ENCODE measurements at places on chromosomes 4 and X.
A peak's percentile ranks its signal among the peaks of the same experiment; 100 is the strongest.

GRCh38 chrX:9349572-9350494, 115.0 kb upstream of the TBL1X start:
- no peak for DNase-seq

- no peak for DNase-seq
These were observed 66.2 kb downstream of the EGF start for GRCh38 chr4:109978704-109979454.

GRCh38 chr4:168515222-168516011, 18.6 kb downstream of the PALLD start:
- no peak for DNase-seq

- no peak for DNase-seq
These were observed 133.9 kb downstream of the AFAP1 start for GRCh38 chr4:7805533-7806337.

DNA sequence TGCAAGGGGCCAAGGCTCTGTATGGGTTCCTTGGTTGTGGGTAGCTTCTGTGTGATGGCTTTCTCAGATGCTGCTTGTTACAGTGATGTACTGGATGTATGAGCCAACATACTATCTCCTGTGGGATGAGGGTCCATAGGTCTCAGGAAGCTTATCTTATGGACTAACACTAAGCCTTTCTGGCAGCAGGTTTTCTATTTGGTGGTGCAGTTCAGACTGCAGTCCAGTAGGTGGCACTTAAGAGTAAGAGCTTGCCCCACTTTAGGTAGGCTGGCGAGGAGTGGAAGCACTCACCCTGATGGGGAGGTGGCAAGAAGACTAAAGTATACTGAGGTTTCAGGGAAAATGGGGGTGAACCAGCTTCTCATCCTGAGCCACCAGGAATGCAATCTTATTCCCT, 306.7 kb upstream of the MAOA start:
- DNase-seq: peak; percentile 46

DNA sequence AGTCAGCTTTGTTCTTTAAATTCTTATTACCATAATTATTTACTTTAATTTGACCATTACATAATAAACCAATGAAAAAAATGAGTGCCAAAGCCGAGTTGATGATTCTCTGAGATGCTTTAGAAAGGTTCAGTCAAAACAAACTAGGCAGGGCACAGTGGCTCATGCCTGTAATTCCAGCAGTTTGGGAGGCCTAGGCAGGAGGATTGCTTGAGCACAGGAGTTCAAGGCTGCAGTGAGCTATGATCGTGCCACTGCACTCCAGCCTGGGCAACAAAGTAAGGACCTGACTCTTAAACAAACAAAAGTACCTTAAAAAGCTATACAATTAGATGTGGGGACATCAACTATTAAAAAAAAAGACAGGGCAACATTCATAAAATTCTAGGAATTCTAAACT, 75.0 kb downstream of the AFAP1 start:
- DNase-seq: no peak

DNA sequence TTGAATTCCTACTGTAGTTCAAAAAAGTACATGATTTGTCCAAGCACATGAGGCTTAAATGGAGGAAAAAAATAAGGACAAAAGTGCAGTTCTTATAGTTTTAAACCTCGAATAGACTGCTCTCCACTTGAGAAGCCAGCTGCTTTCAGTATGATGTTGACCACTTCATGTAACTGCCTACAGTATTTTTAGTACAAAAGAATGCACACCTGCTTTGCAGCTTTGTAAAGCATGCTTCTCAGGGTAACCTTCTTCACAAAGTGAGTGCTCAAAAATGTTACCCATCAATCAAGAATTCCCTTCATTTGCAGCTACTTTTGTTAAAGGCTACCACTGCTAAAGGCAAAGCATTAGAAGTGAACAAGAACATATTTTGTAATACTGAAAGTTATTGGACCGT, 83.4 kb upstream of the FAM47B start:
- DNase-seq: no peak

GRCh38 chr4:77433418-77433733, 172.2 kb upstream of the CXCL13 start:
- peak; percentile 30 for DNase-seq

- no peak for DNase-seq
These were observed 19.3 kb upstream of the DUSP9 start for GRCh38 chrX:153627675-153628111.

DNA sequence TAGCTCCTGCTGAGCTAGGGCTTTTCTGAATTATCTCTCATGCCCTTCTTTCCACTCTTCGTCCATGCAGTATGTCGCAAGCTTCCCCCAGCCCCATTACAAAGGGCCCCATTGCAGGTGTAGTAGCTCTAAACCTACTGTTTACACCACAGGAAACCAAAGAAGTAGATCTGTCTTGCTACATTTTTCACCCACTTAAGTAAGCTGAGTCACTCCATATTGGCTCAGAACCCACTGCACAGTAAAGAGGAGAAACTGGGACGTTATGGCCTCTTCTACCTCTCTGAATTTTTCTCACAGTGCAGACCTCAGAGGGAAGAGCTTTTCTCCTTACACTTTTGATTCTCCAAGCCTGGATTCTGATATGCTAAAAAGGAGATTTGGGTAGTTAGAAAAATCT, 200.2 kb downstream of the SMARCA1 start:
- no peak for DNase-seq

DNA sequence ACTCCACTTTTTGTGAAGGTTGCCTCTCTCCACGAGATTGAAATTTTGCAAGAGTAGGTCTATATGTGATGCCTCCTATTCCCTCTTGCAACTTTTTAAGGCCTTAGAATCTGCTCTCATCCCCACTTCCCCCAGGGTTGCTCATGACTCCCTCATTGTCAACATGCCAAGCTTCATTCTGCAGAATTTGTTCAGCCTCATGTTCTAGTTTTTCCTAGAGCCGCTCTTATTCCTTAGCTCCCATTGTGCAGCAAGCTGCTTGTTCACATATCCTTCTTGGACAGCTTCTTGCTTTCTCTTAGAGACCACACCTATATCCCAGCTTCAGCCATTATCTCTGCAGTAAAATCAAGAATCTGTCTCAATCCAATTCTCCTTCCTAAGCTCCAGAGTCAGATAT, 82.4 kb downstream of the CNGA2 start:
- no peak for DNase-seq

- no peak for DNase-seq
These were observed 1538.2 kb downstream of the TECRL start for GRCh38 chr4:62871078-62871477.

GRCh38 chr4:107640197-107640596, 79.8 kb downstream of the PAPSS1 start:
- DNase-seq: no peak

DNA sequence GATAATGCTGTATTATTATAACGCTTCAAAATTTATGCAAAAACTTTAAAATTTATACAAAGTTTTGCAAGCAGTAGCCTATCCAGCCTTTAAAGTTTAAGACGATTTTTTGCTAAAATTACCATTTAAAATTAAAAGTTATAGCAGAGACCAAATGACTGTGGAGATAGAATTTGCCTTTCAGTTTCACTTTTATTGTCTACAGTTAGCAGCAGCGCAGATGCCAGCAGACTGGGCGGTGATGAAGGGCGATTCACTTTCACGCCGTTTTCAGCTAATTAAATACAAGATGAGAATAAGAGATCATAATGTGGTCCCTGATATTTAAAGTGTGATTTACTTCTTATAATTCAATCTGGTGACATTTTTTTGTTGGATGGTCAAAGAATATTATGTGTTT, 1381.5 kb upstream of the ADGRL3 start:
- peak; percentile 0 for DNase-seq

DNA sequence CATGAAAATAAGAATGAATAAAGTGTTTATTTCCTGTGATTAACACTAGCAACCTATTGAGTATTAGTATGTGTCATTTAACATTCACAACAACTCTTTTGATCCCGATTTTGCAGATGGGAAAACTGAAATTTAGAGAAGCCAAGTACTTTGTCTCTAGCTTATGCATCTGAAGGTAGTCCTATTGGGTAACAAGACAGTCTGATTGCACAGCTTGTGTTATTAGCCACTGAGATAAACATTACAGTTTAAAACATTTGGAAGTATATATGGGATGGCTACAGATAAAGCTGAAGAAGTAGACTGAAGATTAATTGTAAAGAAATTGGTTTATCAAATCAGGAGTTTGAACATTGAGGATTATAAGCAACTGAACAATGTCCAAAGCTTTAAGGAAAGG, 99.6 kb upstream of the PDE5A start:
- DNase-seq: no peak

DNA sequence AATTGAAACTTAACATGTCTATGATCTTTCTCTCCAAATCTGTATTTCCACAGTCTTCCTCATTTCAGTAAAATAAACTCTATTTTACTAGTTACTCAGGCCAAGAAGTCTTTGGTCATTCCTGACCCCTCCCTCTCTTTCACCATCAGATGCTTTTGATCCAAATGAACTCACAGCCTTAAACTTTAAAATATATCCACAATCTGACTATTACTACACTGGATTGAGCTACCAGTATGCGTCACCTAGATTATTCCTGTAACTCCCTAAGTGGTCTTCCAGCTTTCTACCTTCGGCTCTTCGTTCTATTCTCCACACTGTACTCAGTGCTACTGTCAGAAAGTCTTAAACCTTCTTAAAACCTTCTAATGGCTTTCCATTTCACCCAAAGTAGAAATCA, 195.1 kb downstream of the FBXW7 start:
- no peak for DNase-seq

DNA sequence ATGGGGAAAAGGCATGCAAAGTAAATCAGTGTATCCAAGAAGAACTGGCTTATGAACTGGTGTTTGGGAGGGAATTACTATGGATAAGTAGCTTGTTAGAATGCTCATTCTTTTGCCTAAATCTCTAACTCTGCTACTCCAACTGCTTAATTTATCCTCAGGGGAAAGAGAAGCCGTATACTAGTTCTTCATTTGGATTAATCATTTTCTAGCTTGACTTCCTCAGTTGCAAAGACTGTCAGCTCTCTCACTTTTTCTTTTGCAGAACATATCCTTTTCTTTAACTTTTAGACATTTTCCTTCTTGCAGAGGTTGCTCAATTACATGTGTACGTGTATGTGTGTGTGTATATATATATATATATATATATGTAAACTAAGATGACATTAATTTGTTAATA, 21.9 kb downstream of the GPRIN3 start:
- DNase-seq: no peak

GRCh38 chr4:31995943-31996901, 1276.1 kb downstream of the PCDH7 start:
- no peak for DNase-seq

DNA sequence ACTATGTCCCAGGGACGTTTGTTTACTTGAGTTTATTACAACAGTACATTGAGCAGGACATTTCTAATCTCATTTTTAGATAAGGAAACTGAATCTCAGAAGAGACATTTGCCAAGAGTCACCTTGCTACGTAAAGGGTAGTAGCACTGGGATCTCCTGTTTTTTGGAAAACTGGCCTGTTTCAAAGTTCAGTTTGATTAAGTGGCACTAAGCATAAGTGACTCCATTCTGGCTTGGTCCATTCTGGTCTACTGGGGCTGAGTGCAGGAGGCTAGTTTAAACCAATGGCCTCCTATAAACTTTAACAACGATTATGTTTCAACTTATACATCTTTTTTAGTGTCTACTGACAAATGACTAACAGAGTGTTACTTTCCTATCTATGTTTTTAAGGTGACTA, 382.5 kb downstream of the ANKRD50 start:
- no peak for DNase-seq

DNA sequence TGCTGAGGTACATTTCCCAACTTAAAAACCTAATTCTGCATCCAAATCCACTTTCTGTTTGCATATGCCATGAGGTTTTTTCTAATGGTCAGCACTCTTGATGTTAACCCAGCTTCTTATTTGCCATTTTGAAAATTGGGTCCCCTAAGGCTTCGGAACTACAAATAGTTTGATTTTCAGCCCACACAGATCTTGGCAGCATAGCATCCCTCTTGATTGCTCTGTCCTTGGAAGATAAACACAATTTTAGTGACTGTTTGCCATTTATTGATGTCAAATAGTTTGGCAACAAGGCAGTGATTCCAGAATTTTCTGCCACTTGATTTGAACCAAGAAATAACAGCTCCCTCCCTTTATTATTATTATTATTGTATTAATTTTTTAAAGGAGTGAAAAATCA, 696.9 kb downstream of the RAB28 start:
- no peak for DNase-seq

DNA sequence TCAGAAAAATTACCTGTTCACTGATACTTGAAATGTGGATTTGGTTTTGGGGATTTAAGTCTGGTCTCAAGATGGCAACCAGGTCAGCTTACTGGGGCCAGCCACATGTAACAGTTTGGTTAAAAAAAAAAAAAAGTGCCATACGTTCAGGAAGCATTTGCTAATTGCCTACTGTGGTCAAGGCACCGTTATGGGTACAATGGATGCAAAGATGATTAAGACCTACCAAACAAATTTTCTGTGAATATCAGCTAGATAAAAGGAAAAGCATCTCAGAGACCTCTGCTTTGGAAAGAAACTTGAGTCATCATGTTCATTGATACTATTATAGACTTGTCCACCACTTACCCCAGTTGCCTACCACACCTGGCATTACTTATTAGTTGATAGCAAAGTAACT, 80.9 kb downstream of the FNIP2 start:
- DNase-seq: no peak

- peak; percentile 15 for DNase-seq
These were observed 271.7 kb upstream of the KLF3 start for GRCh38 chr4:38392223-38392855.

DNA sequence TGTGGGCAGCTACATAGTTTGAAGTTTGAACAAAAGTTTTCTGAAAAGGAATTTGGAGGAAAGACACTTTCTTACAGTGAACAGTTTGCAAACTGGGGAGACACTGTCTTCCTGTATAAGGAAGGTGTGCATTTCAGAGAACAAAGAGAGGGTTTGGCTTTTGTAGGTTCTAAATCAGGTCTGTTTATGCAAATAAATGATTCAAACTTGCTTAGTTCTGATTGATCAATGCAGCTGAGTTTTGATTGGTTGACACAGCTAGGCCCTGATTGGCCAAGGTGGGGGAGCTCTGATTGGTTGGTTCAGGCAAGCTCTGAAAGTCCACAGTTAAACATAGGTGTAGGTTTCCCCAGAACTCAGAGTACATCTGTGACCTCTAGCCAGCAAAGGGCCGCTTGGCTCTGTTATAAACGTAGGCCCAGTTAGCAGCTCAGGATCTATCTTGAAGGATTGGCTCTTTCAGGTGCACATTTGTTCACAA, 63.0 kb upstream of the ENPP6 start:
- peak; percentile 14 for DNase-seq

DNA sequence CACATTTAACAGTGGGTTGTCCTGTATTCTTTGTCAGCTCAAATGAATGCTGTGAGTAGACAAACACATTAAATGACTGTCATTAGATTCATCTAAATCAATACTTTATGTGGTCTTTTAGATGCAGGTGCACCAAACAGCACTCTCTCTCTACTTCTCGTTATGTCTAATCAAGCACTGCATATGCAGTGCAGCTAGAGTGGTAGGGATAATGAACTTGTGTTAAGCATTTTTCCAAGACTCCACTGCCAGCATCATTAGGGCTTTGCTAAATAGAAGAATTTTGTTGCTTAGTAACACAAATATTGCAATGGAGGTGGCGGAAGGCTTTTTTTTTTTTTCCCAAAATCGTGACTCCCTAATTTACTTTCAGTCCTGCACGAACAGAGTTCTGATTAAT, 447.0 kb upstream of the GALNT7 start:
- DNase-seq: no peak

GRCh38 chr4:182338063-182338462, 94.9 kb downstream of the TENM3 start:
- no peak for DNase-seq

All from erythroblast (primary cell).